ENCODE measurements at places on chromosomes 12 and 14.

DNA sequence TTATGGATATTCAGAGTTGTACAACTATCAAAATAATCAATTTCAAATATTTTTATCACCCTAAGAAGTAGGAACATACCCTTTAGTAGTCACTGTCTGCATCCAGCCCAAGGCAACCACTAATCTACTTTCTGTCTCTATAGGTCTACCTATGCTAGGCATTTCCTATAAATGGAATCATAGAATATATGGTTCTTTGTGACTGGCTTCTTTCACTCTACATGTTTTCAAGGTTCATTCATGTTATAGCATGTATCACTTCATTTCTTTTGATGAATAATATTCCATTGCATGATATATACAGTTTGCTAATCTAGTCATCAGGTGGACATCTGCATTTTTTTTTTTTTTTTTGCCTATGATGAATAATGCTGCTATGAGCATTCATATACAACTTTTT is 112.4 kb downstream of the PPP1R12A start:
- DNase-seq, result no peak

- DNase-seq, result no peak
Observed at GRCh38 chr12:32926963-32927362, 30.4 kb upstream of the PKP2 start.

GRCh38 chr14:22780941-22781300 is 14.4 kb downstream of the OXA1L start:
- DNase-seq, result no peak

- peak; percentile 83 for DNase-seq
Observed at GRCh38 chr12:6229224-6230218, 29.3 kb downstream of the CD9 start.

- no peak for DNase-seq
Observed at GRCh38 chr14:90674716-90675115, 141.5 kb downstream of the TTC7B start.

- DNase-seq, result no peak
Observed at GRCh38 chr14:91324606-91325575, 80.4 kb upstream of the GPR68 start.

GRCh38 chr12:62882696-62883095 is 52.3 kb downstream of the PPM1H start:
- DNase-seq, result no peak

DNA sequence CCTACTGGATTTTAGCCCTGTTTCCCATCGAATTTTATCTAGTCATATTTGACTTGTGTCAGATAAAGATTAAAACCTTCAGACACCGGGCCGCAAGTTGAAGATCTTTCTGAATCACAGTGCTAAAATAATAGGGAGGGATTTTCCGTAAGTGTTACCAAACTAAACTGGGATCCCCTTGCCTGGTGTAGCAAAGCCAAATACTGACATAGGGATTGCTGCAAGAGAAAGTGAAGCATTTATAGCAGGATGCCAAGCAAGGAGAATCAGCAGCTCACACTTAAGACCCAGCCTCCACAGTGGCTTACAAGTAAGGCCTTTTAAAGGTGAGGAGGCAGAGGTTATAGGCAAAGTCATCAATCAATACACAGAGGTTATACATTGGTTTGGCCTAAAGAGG is 147.4 kb downstream of the AKAP6 start:
- DNase-seq, result no peak
